Neural progenitor cell (in vitro differentiated cells): ENCODE measurements at places on chromosomes 11 and 22.

DNA sequence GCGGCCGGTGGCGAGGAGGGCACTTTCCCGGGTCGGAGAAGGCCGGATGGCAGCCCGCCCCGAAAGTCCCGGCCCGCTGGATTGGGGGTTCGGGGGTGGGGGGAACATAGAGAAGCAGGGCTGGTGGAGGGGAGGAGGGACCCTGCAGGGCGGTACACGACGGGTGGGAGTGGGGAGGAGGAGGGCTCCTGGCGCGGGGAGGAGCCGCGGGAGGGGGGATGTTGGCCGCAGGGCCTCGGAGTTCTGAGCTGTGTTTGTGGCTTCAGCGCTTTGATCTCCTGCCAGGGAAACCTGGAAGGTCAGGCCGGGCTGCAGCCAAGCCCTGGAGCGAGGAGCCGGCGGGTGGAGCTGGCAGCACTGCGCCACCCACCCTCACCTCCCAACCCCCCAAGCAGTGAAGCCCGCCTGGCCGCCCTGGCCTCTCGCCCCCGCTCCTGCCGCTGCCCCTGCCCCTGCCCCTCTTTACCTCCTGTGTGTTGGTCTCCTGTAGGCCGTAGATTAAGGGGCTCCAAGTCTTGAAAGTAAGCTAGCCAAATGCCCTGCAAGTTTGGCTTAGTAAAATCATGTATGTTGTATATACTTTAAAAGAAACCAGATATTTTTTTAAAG is 30.9 kb downstream of the C22orf31 start:
- peak overlapping the region; percentile 62 for H3K4me3 ChIP-seq
- H3K27me3 ChIP-seq: no peaks in the 10 kb centered on the region
- no peak overlapping the region for H3K27ac ChIP-seq
- H3K4me1 ChIP-seq: peaks cover 27% of the 10 kb centered on the region
- DNase-seq: peak; percentile 79
- H3K36me3 ChIP-seq: no peaks in the 10 kb centered on the region

DNA sequence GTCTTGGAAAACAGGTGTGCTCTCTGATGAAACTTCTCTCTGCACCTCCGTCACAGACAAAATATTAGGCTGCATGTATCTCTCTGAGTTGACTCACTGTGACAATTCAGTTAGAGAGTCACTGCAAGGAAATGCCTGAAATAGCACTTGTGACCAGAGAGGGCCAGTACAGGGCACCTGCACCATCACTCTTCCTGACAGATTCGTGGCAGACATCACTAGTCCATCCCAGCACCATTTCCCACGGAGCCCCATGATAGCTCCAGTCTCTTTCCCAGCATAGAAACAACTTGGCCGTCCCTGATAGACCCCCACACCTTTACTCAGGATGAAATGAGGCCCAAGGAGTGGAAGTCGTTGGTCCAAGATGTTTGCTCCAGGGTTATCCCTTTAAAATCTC is 73.3 kb upstream of the ISX start:
- H3K27ac ChIP-seq: no peak overlapping the region
- H3K4me1 ChIP-seq: peaks cover under 1% of the 10 kb centered on the region
- H3K27me3 ChIP-seq: no peaks in the 10 kb centered on the region
- no peak overlapping the region for H3K4me3 ChIP-seq

- no peak overlapping the region for H3K27ac ChIP-seq
- DNase-seq: no peak
- H3K27me3 ChIP-seq: no peaks in the 10 kb centered on the region
- H3K4me1 ChIP-seq: no peaks in the 10 kb centered on the region
- no peak overlapping the region for H3K4me3 ChIP-seq
- no peaks in the 10 kb centered on the region for H3K36me3 ChIP-seq
Observed at GRCh38 chr11:10414659-10415058, 40.4 kb upstream of the AMPD3 start.

DNA sequence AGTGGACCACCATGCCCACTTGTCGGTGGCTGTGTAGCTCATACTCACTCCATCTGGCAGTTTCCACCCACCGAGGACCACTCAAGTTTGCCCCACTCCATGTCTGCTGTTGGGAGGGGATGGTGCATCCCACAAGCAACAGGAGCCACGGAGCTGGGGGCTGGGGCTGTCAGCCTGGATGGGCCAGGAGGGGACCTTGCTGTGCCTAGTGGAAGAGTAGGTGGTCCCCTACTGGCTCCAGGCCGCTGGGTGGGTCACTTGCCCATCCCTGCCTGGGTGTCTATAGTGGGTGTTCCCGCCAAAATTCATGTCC is 57.0 kb downstream of the SMIM38 start:
- no peak overlapping the region for H3K27ac ChIP-seq
- H3K36me3 ChIP-seq: no peaks in the 10 kb centered on the region
- H3K4me3 ChIP-seq: no peak overlapping the region

DNA sequence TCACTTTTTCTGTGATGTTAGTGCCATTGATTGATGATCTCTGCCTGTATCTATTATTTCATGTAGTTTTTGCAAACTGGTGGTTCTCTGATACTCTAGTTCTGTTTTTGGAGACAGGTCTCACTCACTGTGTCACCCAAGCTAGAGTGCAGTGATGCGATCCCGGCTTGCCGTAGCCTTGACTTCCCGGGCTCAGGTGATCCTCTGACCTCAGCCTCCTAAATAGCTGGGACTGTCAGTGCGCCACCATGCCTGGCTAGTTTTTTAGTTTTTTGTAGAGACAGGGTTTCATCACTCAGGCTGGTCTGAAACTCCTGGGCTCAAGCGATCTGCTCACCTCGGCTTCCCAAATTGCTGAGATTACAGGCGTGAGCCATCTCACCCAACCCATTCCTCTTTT is 16.4 kb downstream of the TEAD1 start:
- no peaks in the 10 kb centered on the region for H3K36me3 ChIP-seq
- DNase-seq: no peak
- H3K27ac ChIP-seq: no peak overlapping the region
- peaks cover 76% of the 10 kb centered on the region for H3K4me1 ChIP-seq
- no peak overlapping the region for H3K4me3 ChIP-seq

DNA sequence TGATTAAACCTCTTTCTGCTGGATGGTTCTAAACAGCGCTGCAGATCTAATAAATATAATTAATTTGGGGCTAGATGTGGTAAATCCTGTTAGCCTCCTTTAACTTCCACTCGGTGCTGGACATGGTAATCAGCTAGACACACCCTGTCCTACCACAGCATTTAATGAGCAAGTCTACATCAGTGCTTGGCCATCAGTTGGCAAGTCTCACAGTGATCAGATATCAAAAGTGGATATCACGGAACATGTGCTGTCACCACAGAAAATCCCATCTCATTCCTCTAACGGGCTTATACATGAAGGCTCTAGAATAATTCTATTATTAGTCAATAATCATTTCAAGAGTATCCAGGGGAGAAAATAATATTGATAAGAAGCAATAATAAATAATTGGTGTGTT is 5.6 kb upstream of the USP28 start:
- no peak overlapping the region for H3K4me3 ChIP-seq
- no peaks in the 10 kb centered on the region for H3K27me3 ChIP-seq
- H3K4me1 ChIP-seq: peaks cover 10% of the 10 kb centered on the region
- H3K36me3 ChIP-seq: no peaks in the 10 kb centered on the region
- no peak for DNase-seq

DNA sequence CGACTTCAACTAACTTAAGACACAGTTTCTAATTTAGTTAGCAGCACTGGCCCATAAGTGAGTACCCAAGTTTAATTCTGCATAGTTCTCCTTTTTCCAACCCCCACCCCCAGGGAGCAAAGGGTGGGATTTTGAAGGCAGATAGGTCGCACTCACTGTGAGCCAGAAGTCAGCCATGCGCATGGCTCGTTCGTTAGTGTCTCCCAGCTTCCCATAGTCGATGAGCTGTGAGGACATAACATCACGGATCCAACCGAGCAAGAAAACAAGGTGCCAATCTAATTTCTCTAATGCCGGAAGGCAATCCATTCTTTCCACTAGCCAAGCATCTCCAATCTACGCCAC is 577 bp downstream of the MRPL17 start:
- peaks cover 8% of the 10 kb centered on the region for H3K36me3 ChIP-seq
- no peak for DNase-seq
- H3K4me1 ChIP-seq: peaks cover 15% of the 10 kb centered on the region
- peak overlapping the region; percentile 69 for H3K4me3 ChIP-seq

- H3K36me3 ChIP-seq: no peaks in the 10 kb centered on the region
- no peak for DNase-seq
- no peak overlapping the region for H3K27ac ChIP-seq
- H3K4me1 ChIP-seq: peaks cover 4% of the 10 kb centered on the region
Observed at GRCh38 chr11:35126000-35126878, 12.7 kb upstream of the CD44 start.

DNA sequence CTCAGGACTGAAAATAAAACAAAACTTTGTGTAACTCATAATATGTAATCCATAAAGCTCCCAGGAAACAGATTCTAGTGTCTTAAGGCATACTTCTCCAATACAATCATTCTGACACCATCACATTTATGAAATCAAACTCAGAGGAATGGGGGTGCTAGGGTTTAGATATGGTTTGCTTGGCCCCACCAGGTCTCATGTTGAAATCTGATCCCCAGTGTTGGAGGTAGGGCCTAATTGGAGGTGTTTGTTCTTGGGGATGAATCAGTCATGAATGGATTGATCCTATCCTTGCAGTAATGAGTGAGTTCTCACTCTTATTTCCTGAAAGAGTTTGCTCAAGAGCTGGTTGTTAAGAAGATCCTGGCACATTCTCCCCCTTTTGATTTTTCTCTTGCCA is 380.9 kb downstream of the ETS1 start:
- H3K27me3 ChIP-seq: no peaks in the 10 kb centered on the region
- no peaks in the 10 kb centered on the region for H3K36me3 ChIP-seq
- no peak overlapping the region for H3K27ac ChIP-seq

GRCh38 chr11:19978668-19979518 is 181.4 kb downstream of the DBX1 start:
- DNase-seq: no peak
- H3K27ac ChIP-seq: no peak overlapping the region
- no peaks in the 10 kb centered on the region for H3K27me3 ChIP-seq
- H3K4me1 ChIP-seq: no peaks in the 10 kb centered on the region
- H3K4me3 ChIP-seq: no peak overlapping the region

GRCh38 chr11:75554258-75555022 is 7.6 kb upstream of the SERPINH1 start:
- H3K36me3 ChIP-seq: no peaks in the 10 kb centered on the region
- H3K27ac ChIP-seq: peak overlapping the region; percentile 82
- H3K27me3 ChIP-seq: no peaks in the 10 kb centered on the region
- H3K4me3 ChIP-seq: no peak overlapping the region

GRCh38 chr11:131745405-131745804 is 375.0 kb downstream of the NTM start:
- H3K27ac ChIP-seq: no peak overlapping the region
- no peaks in the 10 kb centered on the region for H3K36me3 ChIP-seq
- DNase-seq: no peak
- H3K4me3 ChIP-seq: no peak overlapping the region
- H3K4me1 ChIP-seq: peaks cover 14% of the 10 kb centered on the region

DNA sequence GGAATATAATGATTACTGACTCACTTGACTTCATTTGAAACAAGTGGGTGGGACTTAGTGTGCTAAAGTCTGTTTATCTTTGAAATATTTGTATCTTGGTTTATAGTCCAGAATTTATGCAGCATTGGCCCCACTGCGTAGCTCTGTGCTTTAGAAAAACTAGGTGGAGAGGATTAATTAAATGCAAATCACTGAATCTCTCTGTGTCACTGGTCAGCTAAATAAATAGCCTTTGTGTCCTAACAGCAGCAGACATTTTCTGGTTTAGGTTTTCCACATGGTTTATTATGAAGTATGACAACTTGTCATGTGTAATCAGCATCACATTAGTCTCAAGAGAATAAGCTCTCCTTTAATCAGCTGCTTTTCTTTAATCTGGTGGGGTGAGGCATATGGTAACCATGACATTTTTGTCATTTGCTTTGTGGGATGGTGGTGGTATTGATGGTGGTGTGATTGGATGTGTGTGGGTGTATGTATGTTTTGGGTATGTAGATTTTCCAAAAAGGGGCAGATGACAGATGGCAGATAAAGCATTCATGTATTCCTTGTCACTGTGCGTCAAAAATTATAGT is 33.9 kb downstream of the BCL2L13 start:
- DNase-seq: peak; percentile 26
- H3K4me1 ChIP-seq: peaks cover 13% of the 10 kb centered on the region
- H3K27me3 ChIP-seq: no peaks in the 10 kb centered on the region
- no peaks in the 10 kb centered on the region for H3K36me3 ChIP-seq
- H3K27ac ChIP-seq: no peak overlapping the region
- no peak overlapping the region for H3K4me3 ChIP-seq

DNA sequence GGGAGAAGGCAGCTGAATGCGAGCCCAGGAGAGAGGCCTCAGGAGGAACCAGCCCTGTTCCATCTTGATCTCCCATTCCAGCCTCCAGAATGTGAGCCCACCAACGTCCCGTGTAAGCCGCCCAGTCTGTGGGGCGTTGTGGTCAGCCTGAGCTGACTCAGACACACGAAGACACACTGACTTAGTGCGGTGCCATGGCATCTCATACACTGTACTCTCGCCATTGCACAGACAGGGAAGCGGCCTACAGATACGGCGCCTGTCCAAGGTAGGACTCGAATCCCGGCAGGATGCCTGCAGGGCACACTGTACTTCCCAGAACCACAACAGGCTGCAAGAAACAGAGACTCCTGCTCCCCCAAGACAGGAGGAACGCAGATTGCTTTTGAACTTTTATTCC is 179.6 kb downstream of the CTTN start:
- DNase-seq: no peak
- no peak overlapping the region for H3K4me3 ChIP-seq
- H3K36me3 ChIP-seq: no peaks in the 10 kb centered on the region
- H3K27ac ChIP-seq: no peak overlapping the region
- no peaks in the 10 kb centered on the region for H3K4me1 ChIP-seq

- no peaks in the 10 kb centered on the region for H3K4me1 ChIP-seq
- no peaks in the 10 kb centered on the region for H3K27me3 ChIP-seq
- no peak for DNase-seq
- H3K4me3 ChIP-seq: no peak overlapping the region
Observed at GRCh38 chr11:116658876-116659535, 113.8 kb downstream of the BUD13 start.

DNA sequence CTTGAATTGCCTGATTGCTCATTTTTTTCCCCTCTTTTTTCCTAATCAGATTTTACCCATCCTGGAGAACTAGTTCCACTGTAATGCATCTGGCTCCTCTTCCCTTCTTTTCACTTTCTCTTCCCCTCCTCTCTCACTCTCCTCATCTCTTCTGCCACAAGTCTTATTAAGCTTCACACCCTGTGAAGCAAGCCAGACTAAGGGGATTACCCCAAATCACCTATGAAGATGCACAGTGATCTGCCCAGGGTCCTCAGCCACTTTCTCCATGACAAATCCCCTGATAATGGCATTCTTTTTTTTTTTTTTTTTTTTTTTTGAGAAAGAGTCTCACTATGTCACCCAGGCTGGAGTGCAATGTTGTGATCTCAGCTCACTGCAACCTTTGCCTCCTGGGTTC is 11.2 kb downstream of the UBASH3B start:
- H3K36me3 ChIP-seq: no peaks in the 10 kb centered on the region
- H3K27ac ChIP-seq: no peak overlapping the region
- no peaks in the 10 kb centered on the region for H3K4me1 ChIP-seq

- no peaks in the 10 kb centered on the region for H3K36me3 ChIP-seq
- H3K4me1 ChIP-seq: peaks cover 2% of the 10 kb centered on the region
- H3K27ac ChIP-seq: no peak overlapping the region
- no peaks in the 10 kb centered on the region for H3K27me3 ChIP-seq
Observed at GRCh38 chr22:38941488-38941987, 15.9 kb upstream of the APOBEC3A start.

- DNase-seq: peak; percentile 60
- H3K4me1 ChIP-seq: peaks cover 38% of the 10 kb centered on the region
- H3K27me3 ChIP-seq: no peaks in the 10 kb centered on the region
- no peak overlapping the region for H3K4me3 ChIP-seq
- H3K27ac ChIP-seq: no peak overlapping the region
Observed at GRCh38 chr11:116454020-116454645, 318.7 kb downstream of the BUD13 start.

- no peak overlapping the region for H3K27ac ChIP-seq
- no peaks in the 10 kb centered on the region for H3K27me3 ChIP-seq
- H3K36me3 ChIP-seq: no peaks in the 10 kb centered on the region
- DNase-seq: no peak
Observed at GRCh38 chr11:126704096-126704495, 296.5 kb downstream of the KIRREL3 start.
